ENCODE measurements at places on chromosomes 11 and 22.

- peak within 1 kb of the TSS; percentile 88 for H3K4me3 ChIP-seq
- H3K4me1 ChIP-seq, result peaks cover 13% of the 10 kb centered on the region
- peak; percentile 77 for DNase-seq
- peaks cover 2% of the 10 kb centered on the region for H3K27me3 ChIP-seq
- H3K36me3 ChIP-seq, result no peaks in the 10 kb centered on the region
Observed at GRCh38 chr11:65780770-65781151, at the start of gene AP5B1. TSS of gene AP5B1 (minus strand) at chr11:65780976. CDS start at chr11:65780591, 385 bp downstream.

DNA sequence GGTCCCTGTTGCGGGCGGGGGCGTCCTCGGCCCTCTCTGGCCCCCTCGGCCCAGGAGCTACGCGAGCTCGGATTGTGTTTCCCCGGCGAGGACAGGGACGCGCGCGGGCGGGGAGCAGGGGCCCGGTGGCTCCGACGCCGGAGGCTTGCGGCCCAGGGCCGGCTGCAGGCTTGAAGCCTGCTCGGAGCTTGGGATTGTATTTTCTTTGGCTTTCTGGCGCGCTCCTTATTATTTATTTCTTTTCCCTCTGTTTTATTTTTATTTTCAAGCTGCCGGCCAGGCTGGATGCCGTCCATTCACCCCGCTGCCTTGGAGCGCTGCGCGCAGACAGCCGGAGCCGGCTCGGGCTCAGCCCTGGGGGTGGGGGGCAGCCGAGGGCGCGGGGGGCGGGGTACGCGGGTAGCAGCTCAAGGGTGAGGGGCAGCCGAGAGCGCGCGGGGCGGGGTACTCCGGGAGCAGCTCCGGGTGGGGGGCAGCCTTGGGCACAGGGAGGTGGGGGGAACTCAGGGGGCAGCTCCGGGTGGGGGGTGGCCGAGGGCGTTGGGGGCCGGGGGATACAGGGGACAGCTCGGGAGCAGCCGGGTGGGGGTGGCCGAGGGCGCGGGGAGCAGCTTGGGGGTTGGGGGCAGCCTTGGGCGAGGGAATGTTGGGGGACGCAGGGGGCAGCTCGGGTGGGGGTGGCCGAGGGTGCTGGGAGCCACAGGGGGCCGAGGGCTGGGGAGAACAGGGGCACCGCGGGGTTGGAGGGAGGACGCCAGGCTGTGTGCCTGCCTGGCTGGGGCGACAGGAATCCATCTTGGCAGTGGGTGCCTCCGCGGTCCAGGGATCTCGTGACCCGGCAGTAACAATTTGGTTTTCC is 42.7 kb downstream of the KCNJ1 start:
- H3K4me3 ChIP-seq, result no peak overlapping the region
- no peaks in the 10 kb centered on the region for H3K27me3 ChIP-seq
- peaks cover 9% of the 10 kb centered on the region for H3K4me1 ChIP-seq
- no peak overlapping the region for H3K27ac ChIP-seq
- H3K36me3 ChIP-seq, result no peaks in the 10 kb centered on the region

GRCh38 chr22:26431261-26431995 is 2.4 kb downstream of the ASPHD2 start:
- no peak overlapping the region for H3K27ac ChIP-seq
- peaks cover 13% of the 10 kb centered on the region for H3K36me3 ChIP-seq
- H3K27me3 ChIP-seq, result no peaks in the 10 kb centered on the region
- no peak for DNase-seq

DNA sequence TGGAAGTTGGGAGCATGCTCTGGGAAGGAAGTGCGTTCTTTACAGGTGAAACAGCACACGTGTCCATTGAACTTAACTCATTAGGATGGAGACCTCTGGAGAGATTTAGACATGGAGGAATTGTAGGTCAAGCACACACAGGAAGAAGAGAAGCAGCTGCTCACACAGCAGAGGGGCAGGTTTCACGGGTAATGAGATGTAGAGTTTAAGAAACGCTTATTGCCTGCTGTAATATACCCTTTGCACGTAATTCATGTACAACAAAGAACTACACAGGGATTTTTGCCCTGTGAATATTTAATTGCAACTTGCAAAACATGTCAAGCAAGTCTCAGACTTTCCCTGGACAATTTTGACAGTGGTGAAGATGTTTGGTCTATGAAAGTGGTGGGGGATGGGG is 508.0 kb downstream of the OPCML start:
- H3K27ac ChIP-seq, result no peak overlapping the region
- peaks cover 1% of the 10 kb centered on the region for H3K27me3 ChIP-seq
- H3K36me3 ChIP-seq, result no peaks in the 10 kb centered on the region
- H3K4me1 ChIP-seq, result no peaks in the 10 kb centered on the region
- H3K4me3 ChIP-seq, result no peak overlapping the region
- no peak for DNase-seq

- DNase-seq, result no peak
- H3K36me3 ChIP-seq, result no peaks in the 10 kb centered on the region
- peak overlapping the region; percentile 93 for H3K27ac ChIP-seq
- H3K4me1 ChIP-seq, result peaks cover 54% of the 10 kb centered on the region
Observed at GRCh38 chr22:36355362-36355761, 32.4 kb downstream of the MYH9 start.

DNA sequence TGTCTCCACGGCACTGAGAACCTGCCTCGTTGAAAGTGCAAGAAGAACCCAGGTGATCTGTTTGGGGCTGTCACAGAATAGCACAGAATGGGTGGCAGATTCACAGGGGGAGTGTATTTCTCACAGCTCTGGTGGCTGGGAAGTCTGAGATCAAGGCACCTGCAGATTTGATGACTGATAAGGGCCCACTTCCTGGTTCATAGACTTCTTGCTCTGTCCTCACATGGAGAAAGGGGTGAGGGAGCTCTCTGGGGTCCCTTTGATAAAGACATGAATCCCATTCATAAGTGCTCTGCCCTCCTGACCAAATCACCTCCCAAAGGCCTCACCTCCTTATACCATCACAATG is 198.5 kb upstream of the SORL1-AS1 start:
- peak; percentile 40 for DNase-seq
- no peaks in the 10 kb centered on the region for H3K27me3 ChIP-seq
- H3K4me3 ChIP-seq, result peak overlapping the region; percentile 71
- H3K36me3 ChIP-seq, result peaks cover 5% of the 10 kb centered on the region
- H3K4me1 ChIP-seq, result peaks cover 37% of the 10 kb centered on the region

DNA sequence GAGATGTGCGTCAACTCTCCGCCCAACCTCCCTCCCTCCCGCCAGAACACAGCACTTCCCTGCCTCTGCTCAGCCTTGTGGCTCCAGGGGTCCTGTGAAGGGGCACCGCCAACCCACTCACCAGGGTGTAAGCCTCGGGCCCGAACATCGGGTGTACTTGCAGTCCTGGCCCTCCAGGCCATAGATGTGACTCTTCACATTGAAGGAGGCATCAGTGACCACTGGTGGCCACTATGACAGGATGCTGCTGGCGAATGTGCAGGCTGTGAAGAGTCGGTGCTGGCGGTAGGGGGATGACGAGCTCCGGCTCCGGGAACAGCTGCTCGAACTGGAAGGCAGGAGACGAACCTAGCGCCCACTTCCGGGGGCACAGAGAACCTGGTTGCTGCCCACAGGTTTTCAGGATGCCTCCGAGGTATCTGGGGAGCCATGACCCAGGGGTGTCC is 97.4 kb downstream of the MED15 start:
- H3K4me3 ChIP-seq, result no peak overlapping the region
- peaks cover 9% of the 10 kb centered on the region for H3K4me1 ChIP-seq
- DNase-seq, result no peak
- no peaks in the 10 kb centered on the region for H3K27me3 ChIP-seq

DNA sequence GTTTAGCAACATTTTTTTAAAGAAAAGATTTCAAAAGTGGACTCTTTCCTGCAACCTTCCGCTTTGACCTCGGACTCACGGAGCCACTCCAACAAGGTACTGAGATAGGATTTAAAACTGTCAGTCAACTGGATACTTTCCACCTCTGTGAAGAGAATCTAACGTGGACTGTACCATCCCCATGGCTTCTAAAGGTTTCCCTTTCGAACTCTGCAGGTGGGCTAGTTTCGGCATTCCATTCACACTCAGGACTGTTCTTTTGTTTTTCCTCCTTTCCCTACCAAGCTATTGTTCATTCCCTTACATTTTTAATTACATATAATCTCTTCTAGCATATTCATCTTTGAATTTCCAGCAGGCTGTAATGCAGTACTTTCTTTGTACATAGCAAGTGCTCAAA is 88.5 kb upstream of the AKIP1 start:
- H3K36me3 ChIP-seq, result no peaks in the 10 kb centered on the region
- no peaks in the 10 kb centered on the region for H3K4me1 ChIP-seq

GRCh38 chr11:134101282-134101681 is 32.4 kb downstream of the JAM3 start:
- H3K4me1 ChIP-seq, result no peaks in the 10 kb centered on the region
- no peak overlapping the region for H3K27ac ChIP-seq
- no peak for DNase-seq
- no peak overlapping the region for H3K4me3 ChIP-seq
- H3K27me3 ChIP-seq, result no peaks in the 10 kb centered on the region

- H3K4me3 ChIP-seq, result no peak overlapping the region
- H3K27ac ChIP-seq, result no peak overlapping the region
- DNase-seq, result no peak
- H3K36me3 ChIP-seq, result no peaks in the 10 kb centered on the region
- H3K4me1 ChIP-seq, result no peaks in the 10 kb centered on the region
Observed at GRCh38 chr22:36796552-36797175, 20.2 kb downstream of the PVALB start.

DNA sequence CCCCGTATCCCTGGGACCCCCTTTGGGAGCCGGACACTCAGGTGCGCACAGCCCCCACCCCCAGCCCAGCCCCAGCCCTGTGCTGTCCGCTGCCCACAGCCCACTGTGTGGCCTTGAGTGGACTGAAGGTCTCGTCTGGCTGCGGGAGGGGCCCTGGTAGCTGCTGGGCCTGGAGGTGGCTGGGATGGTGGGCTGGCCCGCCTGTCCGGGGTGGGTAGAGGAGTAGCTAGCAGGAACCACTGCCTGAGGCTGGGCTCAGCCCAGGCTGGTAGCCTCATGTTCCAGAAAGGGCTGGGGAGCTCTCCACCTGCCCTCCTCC is 4.6 kb upstream of the MUC6 start:
- no peak for DNase-seq
- no peak overlapping the region for H3K4me3 ChIP-seq
- no peaks in the 10 kb centered on the region for H3K4me1 ChIP-seq

- peaks cover 6% of the 10 kb centered on the region for H3K4me1 ChIP-seq
- H3K27ac ChIP-seq, result no peak overlapping the region
- no peaks in the 10 kb centered on the region for H3K27me3 ChIP-seq
- peaks cover 53% of the 10 kb centered on the region for H3K36me3 ChIP-seq
Observed at GRCh38 chr22:41530890-41531714, 13.2 kb downstream of the POLR3H start.

All from naive thymus-derived CD8-positive, alpha-beta T cell (primary cell).